Panc1 (cell line): ENCODE measurements at places on chromosomes 13 and 19.

- DNase-seq, result no peak
Observed at GRCh38 chr13:44058624-44059215, 179.0 kb downstream of the LACC1 start.

DNA sequence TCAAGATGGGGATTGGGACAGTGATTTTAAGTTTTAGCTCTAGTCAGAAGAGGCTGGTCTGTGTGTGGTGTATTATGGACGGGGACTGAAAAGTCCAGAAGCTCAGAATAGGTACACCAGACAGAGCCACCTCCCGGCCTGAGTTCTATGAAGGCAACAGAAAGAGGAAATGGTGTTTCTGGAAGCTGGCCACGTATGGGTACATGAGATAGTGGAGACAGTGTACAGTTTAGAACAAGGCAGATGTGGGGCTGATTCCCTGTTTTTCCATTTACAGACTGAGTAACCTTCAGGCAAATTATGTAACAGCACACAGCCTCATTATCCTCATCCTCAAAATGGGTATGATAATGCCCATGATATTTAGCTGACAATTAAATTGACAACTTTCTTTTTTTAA is 1.3 kb downstream of the ZNF175 start:
- no peak for DNase-seq

GRCh38 chr13:75761369-75761768 is 125.2 kb downstream of the LMO7 start:
- no peak for DNase-seq

DNA sequence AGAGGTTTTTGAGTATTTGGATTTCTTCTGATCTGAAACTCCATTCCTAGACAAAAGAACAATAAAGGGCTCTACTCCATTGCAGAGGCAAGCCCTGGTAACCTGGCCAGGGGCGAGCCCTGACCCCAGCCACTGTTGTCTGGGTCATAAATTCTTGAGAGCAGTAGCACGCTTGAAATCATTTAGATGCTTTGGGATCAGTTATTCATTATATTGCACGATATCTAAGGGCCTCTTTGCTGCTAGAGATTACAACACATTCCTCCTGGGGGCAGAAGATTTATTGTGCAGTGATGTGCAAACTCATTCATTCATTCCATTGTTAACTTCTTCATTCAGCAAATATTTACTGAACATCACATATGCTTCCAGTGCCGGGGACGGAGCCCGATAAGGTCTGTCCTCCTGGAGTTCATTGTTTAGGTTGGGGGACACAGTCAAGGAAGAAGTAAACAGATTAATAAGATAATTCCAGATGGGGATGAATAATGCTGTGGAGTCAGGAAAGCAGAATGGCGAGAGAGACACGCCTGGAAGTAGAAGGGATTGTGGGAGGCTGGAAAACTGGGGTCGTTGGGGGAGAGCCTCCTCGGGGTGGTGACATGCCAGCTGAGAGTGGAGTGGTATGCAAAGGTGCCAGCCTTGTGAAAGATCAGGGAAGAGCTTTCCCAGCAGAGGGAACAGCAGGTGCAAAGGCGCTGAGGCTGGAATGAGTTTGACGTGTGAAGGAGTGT is 34.9 kb downstream of the SIPA1L3 start:
- DNase-seq, result no peak
